GM13976 (cell line): ENCODE measurements at places on chromosomes 13 and 19.

GRCh38 chr19:23310729-23311211 lies 60.6 kb upstream of the ZNF724 start:
- no peak for DNase-seq

GRCh38 chr13:44106266-44107152 lies 226.8 kb downstream of the LACC1 start:
- DNase-seq, result no peak

GRCh38 chr13:60619461-60619860 lies 222.4 kb downstream of the TDRD3 start:
- no peak for DNase-seq

DNA sequence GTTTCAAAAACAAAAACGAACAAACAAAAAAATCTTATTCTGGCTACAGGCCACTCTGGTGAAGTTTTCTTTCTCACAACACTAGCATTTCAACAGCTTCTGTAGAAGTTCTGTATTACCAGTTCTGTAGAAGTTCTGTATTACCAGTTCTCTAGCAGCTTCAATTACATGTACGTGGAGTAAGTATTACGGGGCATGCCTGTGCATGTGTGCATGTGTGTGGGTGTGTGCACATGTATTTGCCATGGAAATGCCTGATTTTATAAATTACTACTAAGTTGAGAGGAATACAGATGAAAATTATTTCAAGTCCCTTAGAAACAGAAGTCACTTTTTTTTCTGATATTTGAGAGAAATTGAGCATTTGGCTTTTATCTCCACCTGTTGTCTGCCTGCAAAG lies 414.2 kb downstream of the FOXO1 start:
- DNase-seq, result no peak

DNA sequence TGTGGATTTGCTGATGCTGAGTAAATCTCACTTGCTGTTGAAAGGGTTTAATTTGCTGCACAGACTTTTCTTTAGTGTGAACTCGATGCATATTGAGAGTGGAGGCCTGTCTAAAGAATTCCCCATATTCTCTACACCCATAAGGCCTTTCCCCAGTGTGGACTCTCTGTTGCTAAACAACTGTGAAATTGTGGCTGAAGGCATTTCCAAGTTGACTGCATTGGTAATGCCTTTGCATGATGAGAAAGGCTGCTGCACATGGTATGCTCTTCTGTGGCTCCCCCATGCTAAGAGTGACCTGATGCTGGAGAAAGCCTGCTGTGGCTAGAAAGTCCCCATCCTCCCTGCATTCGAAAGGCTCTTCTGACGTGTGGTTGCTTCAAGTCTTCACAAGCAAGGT lies 6.6 kb upstream of the ZNF599 start:
- no peak for DNase-seq

GRCh38 chr13:30808600-30808999 lies 73.3 kb downstream of the ALOX5AP start:
- DNase-seq, result no peak

DNA sequence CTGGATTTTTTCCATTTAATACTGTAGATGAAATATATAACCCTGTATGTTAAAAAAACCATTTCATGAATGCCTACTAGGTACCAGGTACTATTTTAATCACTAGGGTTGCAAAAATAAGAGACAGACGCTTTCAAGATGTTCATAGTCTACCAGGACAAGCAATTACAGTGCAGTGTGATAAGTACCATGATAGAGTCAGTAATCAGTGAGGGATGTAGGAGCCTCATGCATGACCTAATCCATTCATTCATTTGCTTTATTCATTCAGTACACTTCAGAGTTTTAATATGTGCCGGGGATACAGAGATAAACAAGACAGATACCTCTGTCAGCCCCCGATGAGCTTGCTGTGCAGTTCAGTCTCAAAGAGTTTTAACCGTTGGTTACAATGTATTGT lies 3.0 kb downstream of the WASF3 start:
- DNase-seq, result no peak

DNA sequence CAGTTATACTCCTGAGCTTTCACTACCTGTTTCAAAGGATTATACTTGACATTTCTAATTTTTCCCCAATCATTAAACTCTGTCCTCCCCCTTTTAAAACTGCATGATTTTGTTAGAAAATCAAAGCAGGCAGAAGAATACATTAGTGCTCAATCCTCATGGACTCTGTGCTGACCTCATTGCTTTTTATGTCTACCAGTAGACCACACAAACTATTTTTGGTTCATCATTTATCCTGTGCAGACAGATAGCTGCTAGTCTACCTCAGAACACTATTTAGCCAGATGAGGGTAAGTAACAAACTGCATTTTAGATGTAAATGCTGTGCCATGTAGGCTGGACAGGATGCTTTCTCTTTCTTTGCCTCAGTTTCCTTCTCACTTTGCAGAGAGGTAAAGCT lies 235.9 kb downstream of the DCT start:
- DNase-seq, result no peak

- DNase-seq, result no peak
Measured at GRCh38 chr13:45527699-45528462, 63.1 kb downstream of the COG3 start.

- DNase-seq, result no peak
Measured at GRCh38 chr19:6065685-6066374, 44.5 kb downstream of the RFX2 start.

DNA sequence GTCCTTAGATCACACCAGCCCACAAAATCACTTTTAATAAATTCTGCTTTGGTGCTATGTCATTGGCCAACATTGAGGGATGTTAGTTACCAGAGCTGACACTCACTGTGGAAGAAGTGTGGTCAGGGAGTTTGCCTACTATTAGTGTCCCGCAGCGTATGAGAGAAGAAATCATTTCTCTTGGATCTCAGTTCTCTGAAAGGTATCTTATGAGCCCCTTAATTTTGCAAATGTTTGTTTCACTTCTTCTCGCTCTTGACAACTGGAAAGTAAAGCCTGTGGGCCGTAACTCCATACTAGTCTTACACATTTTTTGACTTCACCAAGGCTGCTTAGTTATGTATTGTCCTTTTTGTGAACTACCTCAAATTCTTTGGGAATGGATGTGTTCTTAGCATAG lies 80.9 kb downstream of the FLT1 start:
- DNase-seq, result no peak

GRCh38 chr13:95918860-95919259 lies 134.3 kb downstream of the UGGT2 start:
- no peak for DNase-seq

DNA sequence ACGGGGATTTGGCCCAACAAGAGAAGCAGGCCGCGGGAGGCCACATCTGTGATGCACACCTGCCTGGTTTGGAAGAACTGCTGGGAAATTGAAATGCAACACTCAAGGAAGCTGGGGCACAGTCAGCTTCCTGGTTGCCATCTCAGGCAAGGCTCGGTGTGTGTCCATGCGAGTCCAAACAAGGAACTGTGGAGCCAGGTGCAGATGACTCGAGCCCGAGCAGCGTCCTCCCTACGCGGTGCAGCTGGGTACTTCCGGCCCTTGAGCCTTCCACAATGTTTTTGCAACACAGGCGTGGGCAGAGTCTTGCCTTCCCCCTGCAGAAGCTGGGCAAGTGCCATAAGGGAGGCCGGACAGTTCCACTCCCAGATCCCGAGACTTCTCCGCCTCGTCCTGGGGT lies 94.6 kb downstream of the CRYL1 start:
- no peak for DNase-seq

DNA sequence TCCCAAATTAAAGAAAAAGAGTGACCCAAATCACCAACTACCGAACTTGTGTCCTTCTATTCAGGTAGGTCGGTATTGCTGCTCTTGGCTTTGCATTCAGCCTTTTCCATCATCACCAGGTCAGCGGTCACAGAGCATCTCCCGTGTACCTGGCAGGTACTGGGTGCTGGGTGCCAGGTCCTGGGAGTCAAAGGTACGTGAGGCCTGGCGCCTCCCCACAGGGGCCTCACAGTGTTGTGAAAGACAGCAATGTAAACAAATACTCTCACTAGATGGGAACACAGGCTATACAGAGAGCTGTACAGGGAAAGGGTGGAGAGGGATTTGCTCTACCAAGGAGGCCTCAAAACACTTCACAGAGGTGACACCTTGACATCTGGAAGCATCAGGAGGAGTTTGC lies 86.7 kb downstream of the ZIC5 start:
- DNase-seq, result no peak

DNA sequence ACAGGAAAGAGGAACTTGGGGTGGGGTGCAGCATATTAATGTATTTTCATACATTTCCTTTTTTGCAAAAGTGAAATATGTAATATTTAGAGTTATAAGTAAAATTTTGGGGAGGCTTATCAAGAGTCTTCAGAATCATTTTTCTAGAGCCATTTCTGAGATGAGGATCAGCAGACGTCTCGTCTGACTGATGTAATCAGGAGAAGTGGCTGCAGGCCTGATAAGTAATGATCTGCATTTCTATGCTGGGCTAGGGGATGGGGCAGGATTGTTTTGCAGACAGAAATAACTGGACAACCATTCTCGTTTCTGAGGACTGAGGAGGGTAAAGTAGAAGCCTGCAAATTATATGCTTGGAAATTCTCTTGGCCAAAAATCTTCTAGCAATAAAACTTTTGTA lies 89.2 kb upstream of the ARGLU1 start:
- DNase-seq, result no peak

DNA sequence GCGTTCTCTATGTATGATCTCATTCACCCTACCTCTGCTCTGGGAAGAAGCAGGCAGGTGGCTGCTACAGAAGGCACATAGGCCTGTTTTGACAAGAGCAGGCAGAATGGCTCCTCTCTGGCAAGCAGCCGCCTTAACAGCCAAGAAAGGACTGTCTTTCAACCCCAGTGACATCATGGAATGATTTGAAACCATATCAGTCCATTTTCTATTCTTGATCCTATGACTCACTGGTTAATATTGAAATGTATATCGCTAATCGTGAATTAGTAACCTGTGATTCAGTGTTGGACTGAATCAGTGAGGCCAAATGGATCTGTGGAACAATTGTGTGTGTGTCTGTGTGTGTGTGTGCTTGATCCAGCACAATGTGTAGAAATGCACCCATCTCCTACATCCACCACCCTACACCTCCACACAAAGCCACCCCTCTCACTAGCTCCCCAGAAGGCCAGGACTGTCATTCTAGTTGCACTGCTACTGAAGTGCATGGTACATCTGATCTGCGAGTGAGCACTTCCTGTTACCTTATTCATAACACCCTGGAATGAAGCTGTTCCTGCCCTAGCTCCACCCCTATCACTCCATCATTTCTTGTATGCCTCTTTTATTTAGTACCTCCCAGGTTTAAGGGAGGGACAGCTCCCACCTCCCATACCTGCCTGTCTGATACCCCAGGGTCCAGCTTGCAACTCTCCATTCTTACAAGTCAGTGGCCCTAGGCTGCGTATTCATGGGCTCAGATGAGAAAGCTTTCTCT lies 460.0 kb downstream of the FOXO1 start:
- DNase-seq, result no peak

DNA sequence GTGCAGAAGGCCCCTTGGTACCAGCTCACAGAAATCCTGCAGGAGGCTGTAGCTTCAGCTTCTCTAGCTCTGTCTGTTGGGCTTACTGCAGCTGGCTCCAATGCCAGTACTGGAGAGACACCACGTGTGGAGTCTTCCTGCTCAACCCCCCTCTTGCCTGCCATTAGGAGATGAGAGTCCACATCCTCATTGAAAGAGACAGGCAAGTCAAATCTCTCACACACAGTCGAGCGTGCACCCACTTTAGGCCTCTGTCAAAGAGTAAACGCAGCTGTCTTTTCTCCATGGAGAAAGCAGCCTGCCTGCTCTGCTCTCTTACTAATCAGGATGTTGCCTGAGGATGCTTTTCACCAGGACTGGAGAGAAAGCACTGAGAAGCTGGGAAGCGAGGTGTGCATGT lies 523.0 kb upstream of the NBEA start:
- DNase-seq, result no peak

- peak; percentile 27 for DNase-seq
Measured at GRCh38 chr13:31987535-31988170, 43.9 kb upstream of the FRY start.

DNA sequence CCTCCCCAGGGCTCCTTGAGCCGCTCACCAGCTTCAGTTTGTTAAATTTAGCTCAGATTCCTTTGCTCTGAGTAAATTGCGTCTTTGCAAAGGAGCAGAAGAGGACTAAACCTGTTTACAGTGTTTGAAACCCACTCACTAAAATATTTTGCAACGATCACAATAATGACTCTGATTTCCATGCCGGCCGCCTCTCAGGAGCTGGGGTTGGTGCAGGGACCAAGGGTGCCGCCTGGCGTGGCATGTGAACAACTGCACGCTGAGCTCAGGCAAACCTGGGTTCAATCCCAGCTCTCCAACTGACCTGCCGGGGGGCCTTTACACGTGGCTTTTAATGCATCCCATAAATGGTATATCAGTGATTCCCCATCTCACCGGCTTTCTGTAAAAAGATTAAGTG lies 68.7 kb upstream of the CACNA1A start:
- DNase-seq, result no peak

GRCh38 chr13:37486171-37486681 lies 112.3 kb downstream of the POSTN start:
- no peak for DNase-seq

DNA sequence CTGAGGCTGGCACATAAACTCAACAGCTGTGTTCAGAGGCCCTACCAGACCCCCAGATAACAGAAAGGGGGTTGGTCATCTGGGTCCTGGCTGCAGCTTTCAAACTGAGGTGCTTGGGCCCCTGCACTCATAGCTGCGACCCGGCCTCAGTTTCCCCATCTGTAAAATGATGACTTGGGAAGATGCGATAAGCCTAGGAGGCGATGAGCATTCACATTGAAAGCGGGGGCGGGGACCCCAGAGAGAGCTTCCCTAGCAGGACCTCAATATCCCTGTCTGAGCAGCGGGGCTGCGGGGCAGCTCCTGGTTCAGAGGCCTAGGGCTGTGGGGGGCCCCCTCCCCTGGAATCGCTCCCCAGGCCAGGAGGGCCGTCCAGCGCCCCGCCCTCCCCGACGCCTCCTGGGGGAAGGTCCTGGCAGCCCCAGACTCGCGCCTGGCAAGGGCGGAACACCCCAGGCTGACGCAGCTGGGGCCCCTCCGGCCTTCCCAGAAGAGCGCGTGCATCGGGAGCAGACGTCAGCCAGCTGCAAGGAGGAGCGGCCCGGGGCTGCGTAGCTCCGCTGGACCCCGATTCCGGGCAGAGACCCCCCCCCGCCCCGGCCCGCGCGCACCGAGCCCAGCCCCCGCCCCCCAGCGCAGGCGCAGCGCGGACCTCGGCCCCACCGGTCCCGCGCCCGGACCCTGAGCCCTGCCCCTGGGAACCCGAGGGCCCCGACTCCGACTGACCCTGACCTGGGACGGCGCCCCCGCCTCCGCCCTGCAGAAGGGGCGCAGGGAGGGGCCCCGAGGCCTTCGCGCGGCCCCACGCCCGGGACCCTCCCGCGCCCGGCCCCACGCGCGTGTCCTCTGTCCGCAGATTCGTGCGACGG lies 3.5 kb downstream of the FSTL3 start:
- no peak for DNase-seq

GRCh38 chr19:10502524-10503001 lies 593 bp downstream of the KEAP1 start:
- peak; percentile 98 for DNase-seq

- DNase-seq, result no peak
Measured at GRCh38 chr19:49560358-49560900, 19.9 kb downstream of the NOSIP start.
